ENCODE measurements at places on chromosomes 3 and 15.
A peak's percentile ranks its signal among the peaks of the same experiment; 100 is the strongest.

DNA sequence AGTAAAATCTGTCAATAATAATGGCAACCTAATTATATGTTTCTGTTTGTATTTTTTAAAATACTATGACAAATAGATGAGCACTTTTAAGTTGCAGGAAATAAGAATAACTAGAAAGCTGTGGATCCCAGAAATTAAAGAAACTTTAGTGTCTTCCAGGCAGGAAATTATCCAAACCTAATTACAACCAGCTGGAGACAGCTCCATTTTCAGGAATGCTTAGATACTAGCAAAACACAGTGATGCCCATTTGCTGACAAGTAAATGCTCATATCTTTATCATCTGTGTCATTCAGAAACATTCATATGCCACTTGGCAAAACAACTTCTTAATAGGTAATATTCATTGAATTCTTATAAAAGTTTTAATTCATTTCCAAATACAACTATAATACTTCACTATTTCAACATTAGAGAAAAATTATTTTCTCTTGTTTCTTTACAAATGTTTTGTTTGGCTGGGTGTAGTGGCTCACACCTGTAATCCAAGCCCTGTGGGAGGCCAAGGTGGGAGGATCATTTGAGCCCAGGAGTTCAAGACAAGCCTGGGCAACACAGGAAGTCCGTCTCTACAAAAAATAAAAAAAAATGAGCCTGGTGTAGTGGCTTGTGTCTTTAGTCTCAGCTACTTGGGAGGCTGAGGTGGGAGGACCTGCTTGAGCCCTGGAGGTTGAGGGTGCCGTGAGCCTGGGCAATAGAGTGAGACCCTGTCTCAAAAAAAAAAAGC is 169.1 kb upstream of the TSPAN3 start:
- DNase-seq, result no peak

- no peak for DNase-seq
These were observed 793 bp downstream of the PCOLCE2 start for GRCh38 chr3:142888099-142888480.

GRCh38 chr3:157939166-157939565 is 167.1 kb downstream of the SHOX2 start:
- DNase-seq, result no peak

DNA sequence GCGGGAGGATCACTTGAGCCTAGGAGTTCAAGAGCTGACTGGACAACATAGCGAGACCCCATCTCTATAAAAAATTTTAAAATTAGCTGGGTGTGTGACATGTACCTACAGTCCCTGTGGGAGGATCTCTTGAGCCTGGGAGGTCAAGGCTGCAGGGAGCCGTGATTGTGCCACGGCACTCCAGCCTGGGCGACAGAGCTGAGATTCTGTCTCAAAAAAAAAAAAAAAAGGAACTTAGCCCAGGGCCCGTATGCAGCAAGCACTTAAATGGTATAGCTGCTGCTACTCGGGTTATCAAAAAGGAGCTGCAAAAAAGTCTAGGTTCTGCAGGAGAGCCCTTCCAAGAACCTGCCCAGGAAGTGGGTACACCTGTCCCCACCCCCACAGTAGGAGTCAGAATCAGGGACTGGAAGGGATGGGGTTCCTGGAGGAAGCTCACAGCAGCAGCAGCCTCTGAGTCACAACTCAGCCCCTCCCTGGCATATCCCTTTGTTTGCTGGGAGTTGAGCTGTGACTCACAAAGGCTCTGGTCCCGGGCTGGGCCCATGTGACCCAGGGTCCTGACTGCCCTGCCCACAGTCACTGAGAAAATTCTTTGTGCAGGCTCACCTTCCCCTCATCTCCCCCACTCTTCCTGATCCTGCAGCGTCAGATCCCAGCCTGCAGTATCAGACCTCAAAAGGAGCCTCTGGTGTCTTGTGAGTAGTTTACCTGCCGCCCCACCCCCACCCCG is at the start of gene SPATA12:
Gene SPATA12 (plus strand): TSS at position 576 of the 733 bp plus-strand sequence. CDS start 13,031 bp downstream, outside the sequence.
- no peak for DNase-seq

- no peak for DNase-seq
These were observed 108.8 kb upstream of the PLAAT1 start for GRCh38 chr3:193132241-193132640.

- no peak for DNase-seq
These were observed 20.9 kb upstream of the LARS2 start for GRCh38 chr3:45367453-45367871.

- DNase-seq, result no peak
These were observed 59.8 kb downstream of the CAPN7 start for GRCh38 chr3:15265655-15266509.

GRCh38 chr3:158590223-158590622 is 19.2 kb downstream of the MLF1 start:
- no peak for DNase-seq

GRCh38 chr3:154582501-154582900 is 152.5 kb upstream of the GPR149 start:
- no peak for DNase-seq

DNA sequence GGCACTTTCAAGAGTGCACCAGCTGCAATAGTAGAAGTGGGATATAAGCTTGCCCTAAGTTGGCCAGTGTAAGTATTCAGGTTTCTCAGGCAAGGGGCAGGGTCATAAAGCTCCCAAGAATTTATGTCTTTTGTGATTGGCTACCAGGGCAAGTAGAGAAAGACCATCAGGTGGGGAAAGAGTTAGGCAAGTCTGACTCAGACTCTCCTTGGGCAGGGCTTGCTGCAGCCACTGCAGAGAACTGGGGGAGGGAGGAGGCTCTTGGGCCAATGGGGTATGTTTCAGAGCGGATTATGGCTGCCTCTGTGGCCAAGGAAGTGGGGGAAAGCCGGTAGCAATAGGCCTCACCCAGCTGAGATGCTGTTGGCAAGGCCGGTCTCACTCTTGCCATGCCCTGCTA is 44.6 kb upstream of the SLC25A36 start:
- DNase-seq, result no peak

DNA sequence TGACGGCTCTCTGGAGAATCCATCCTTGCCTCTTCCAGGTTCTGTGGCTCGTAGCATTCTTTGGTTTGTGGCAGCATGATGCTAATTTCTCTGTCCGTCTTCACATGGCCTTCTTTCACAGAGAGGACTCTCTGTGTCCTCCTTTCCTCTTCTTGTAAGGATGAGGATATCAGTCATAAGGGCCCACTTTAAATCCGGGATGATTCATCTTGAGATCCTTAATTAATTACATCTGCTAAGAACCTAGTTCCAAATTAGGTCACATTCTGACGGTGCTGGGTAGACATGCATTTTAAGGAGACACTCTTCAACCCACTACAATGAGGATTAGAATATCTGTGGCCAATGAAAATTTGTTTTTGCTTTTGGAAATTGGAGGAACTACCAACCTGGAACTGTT is 15.7 kb upstream of the GXYLT2 start:
- DNase-seq, result no peak

DNA sequence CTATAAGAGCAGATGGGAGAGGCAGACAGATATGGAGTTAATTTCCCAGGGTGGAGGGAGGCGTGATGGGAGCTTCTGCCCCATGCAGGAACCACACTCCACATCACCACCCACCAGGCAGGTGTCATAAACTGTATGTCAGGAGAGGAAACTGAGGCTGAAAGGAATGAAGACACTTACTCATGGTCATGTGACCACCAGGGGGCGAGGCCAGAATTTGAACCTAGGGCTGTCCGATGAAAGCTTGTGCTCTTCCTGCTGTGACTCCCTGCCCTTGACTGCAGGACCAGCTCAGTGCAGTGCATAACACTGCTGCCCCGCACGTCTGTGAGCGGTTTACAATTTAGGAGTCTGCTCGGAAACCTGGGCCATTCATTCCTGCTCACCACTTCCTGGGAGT is 28.8 kb downstream of the NUP210 start:
- peak; percentile 4 for DNase-seq

GRCh38 chr15:41852736-41853590 is 14.3 kb downstream of the PLA2G4B start:
- no peak for DNase-seq

- no peak for DNase-seq
These were observed 1.6 kb downstream of the TTC21A start for GRCh38 chr3:39109086-39109485.

GRCh38 chr3:124669470-124669869 is 60.8 kb upstream of the UMPS start:
- DNase-seq, result no peak

- no peak for DNase-seq
These were observed 18.5 kb downstream of the GLDN start for GRCh38 chr15:51359981-51360380.

DNA sequence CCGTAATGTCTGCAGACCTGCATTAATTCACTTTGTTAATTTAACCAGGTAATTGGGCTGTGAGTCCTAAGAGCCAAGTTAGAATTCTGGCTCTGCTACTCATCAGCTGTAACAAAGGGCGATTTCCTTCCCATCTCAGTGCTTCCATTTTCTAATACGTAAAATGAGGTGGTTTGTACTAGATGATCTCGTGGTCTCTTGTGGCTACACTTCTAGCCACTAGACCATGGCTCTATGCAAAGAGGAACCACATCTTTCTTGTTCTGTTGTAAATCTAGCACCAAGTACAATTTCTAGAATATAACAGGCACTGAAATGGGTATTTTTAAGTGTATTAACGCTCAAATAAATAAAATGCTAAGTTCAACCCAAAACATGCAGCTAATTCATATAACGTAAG is 174.4 kb upstream of the THBS1 start:
- DNase-seq, result no peak

GRCh38 chr15:59401824-59402569 is 29.3 kb upstream of the MYO1E start:
- DNase-seq, result no peak

DNA sequence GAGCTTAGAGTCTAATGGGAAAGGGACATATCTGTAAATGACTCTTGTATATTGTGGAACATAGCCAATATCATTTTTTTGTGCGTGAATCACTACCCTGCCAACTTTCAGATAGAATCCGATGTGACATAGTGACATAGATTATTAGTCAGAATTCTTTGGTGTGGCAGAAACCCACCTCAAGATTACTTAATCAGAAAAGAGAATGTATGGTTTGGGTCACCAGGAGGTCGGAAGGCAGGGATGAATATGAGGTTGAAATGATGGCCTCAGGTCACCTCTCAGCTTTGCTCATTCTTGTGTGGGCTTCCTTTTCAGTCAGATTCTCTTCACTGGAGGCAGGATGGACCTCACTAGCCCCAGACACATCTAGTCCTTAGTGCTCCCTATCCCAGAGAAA is 41.4 kb downstream of the SNAPC5 start:
- DNase-seq, result no peak

- DNase-seq, result no peak
These were observed 80.0 kb downstream of the SQOR start for GRCh38 chr15:45714590-45715488.

- no peak for DNase-seq
These were observed 237.5 kb downstream of the NTRK3 start for GRCh38 chr15:88018869-88019641.

DNA sequence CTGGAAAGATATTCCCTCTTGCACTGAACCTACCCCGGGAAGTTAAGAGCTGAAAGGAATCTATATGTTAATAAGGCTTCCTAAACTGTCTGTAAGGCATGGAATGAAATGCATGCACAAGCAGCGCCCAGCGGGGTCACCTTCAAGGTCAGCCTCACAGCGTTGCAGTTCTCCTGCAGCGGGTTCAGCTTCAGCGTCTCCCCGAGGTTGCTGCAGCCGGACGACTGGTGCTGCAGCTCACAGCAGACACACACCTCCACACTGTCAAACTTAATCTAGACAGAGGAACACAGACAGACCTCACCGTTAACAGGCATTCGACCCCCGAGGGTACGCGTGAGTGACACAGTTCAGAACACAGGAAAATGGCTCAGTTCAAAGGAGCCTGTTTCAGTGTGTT is 73.3 kb downstream of the NSMCE3 start:
- no peak for DNase-seq

- no peak for DNase-seq
These were observed 31.3 kb upstream of the SPTBN5 start for GRCh38 chr15:41925086-41925608.

- DNase-seq, result no peak
These were observed 11.2 kb downstream of the SEC13 start for GRCh38 chr3:10309736-10310135.

GRCh38 chr15:67216859-67217258 is 37.6 kb downstream of the AAGAB start:
- DNase-seq, result no peak

DNA sequence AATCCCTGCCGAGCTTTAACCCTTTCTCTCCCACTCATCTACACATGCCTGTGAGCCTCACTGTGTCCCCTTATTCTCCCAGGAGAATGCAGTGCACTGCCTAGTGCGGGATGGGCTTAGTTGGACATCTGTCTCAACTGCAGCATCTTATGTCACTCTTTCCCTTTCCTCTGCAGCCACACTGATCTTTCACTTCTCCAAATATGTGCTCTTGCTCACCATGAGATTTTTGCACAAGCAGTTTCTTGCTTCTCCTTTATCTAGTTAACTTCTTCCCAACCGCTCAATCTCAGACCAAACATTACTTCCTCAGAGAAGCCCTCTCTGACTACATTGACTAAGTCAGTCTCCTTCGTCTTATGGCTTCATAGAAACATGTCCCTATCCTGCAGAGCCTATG is 292.3 kb downstream of the KBTBD8 start:
- no peak for DNase-seq

GRCh38 chr3:190352861-190353457 is 30.7 kb upstream of the CLDN1 start:
- DNase-seq, result no peak

GRCh38 chr3:17577796-17578520 is 164.5 kb downstream of the TBC1D5 start:
- DNase-seq, result no peak
